ENCODE measurements at places on chromosomes 4 and X. TPM values are rescaled to one million over a fixed set of nuclear protein-coding genes. Genes with fewer than 3 reads are reported as not detected.

Gene CNGA1
- total RNA-seq = not detected

GRCh38 chr4:25098964-25099891 lies 61.0 kb downstream of the SEPSECS start:
- no peak for DNase-seq

Gene ZMAT1
- total RNA-seq = 2.8 TPM

DNA sequence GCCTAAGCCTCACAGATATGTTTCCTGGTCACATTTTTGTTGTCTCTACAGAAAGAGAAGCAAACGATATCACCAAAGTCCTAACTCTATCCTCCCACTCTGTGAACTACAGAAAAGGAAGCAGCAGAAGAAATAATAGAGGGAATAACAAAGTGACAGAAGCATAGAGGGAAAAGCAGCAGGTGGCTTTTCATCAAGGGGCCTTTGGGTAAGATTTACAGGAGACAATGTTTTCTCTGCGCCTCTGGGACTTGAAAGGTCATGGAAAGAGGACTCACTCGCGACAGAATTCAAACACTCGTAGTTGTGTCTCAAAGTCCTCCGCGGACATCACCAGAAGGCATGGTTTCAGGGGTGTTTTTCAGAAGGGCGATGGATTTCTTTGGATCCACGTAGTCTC lies 66.1 kb downstream of the SORBS2 start:
- DNase-seq = no peak

GRCh38 chr4:80184825-80185756 lies 12.2 kb upstream of the PRDM8 start:
- no peak for DNase-seq

DNA sequence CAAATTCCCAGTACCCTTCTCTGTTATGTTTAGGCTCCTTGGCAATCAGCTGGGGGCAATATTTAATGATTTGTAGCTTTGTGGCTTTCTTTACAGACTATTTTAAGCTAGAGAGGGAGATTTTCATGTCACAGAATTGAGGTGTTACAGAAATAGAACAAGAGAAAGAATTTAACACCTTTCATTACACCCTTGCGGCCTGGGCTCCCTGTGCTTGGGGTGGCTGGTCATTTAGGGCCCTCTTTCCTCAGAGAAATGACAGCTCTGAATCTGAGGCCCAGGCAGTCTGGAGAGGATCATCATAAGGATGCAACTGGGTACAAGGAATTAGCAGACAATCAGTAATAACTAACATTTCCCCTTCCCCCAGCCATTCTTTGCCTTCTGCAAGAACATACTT lies 104.5 kb upstream of the INTU start:
- no peak for DNase-seq

Gene MTNR1A
- total RNA-seq = not detected

Gene SFRP2
- total RNA-seq = 1.5 TPM

Gene RHOXF2
- total RNA-seq = not detected

Gene SLC25A43
- 5.6 TPM for total RNA-seq

- DNase-seq = no peak
Measured at GRCh38 chr4:2560167-2560566, 23.7 kb downstream of the FAM193A start.

DNA sequence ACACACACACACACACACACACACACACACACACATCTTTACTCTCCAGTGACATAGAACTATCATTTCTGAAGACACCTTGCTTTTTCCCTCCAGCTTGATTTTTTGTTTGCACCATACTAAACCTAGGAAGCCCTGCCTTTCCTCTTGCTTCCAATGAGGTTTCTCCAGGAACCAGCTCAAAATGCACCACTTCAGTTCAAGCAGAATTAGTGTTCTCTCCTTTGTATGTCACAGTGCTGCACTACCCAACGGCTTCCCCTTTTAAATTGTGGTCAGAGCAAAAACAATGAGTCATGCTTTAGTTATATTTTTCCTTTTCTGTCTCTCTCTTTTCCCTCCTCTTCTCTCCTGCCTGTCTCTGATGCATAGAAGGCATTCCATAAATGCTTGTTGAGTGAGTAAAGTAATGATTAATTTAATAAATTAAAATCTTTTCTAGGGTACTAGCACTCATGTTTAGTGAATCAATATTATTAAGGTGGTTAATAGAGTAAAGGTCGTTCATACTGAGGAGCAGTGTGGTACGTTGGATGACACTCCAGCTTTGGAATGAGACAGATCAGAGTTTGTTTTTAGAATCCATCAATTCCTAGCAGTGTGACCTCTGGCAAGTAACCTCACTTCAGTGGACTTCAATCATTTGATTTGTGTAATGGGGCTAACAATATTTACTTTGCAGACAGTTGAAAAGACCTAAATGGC lies 5.9 kb downstream of the RTL3 start:
- peak; percentile 71 for DNase-seq

GRCh38 chr4:146275370-146275769 lies 61.0 kb downstream of the REELD1 start:
- DNase-seq = no peak

GRCh38 chr4:74189331-74190043 lies 31.6 kb downstream of the MTHFD2L start:
- DNase-seq = peak; percentile 25

DNA sequence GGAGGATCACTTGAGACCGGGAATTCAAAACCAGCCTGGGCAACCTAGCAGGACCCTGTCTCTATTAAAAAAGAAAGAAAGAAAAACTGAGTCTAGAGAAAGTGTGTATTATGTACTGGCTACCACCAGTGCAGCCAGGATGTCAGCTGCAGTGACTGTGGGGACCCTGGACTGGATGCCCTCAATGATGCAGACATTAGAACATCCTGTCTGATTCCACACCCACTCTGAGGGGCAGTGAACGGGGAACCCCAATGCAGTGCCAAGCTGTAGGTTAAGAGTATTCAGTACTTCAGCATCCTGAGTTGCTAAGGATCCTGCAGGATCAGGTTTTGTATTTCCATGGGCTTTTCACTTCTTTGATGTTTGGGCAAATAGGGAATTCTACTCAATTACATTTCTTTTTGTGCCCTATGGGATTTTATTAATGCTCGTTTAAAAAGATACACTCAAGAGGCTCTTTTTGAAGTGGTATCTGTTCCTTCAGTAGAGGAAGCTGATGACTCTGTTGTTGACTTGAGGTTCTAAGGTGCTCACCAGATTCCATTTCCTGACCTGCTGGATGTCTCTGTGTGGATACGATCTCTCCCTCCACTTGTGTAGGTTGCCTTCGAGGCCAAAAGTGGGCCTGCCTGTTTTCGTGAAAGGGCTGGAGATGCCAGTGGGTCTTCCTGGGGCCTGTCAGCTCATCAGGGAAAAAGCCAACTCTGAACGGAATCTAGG lies 85.9 kb upstream of the CLCN4 start:
- DNase-seq = no peak
